ENCODE measurements at places on chromosomes 16 and 17.

DNA sequence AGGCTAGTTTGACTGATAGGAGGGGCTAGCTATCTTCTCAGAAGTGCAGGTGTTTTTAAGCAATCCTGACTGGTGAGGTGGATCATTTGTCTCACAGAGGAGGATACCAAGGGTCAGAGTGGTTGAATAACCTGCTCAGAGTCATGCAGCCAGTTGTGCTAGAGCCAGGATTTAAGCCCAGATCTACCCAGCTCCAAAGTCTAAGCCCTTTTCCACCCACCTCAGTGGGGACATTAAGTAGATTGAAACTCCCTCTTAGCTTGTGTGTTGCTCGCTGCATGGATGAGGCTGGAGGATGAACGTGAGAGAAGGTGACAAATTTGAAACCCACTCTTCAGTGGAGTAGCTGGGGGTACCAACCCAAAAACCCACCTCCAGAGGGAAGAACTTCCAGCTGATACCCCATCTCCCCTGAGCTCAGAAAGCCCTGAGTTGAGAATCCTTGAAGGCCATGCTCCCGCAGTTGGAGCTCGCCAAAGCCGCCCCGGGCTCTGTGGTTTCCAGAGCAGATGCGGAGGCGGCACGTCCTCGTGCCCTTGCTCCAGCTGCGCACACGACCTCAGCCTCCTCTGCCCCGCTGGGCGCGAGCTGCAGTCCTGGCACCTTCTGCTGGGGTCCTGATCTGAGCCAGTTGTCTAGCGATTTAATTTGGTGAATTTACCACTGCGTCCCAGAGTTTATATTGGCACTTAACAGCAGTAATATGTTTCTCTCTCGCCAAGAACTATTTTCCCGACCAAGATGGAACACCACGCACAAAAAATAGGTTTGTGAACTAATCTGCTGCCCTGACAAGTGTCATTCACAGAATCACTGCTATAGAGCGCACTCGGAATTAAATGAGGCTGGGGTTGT is 159.5 kb downstream of the CCDC182 start:
- no peak for DNase-seq

DNA sequence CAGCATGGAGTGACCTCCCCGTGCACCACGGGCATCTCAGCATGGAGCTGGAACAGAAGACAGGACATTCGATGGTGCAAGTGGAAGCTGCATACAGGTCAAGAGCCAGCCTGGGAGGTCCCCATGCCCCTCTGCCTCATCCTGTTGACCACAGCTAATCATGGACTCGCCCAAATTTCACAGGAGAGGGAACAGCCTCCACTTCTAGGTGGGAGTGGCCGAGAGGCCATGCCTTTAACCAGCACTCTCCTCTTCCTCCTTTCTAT is 3.8 kb upstream of the SLC47A2 start:
- no peak for DNase-seq

- DNase-seq, result no peak
Measured at GRCh38 chr16:77468831-77469230, 34.0 kb upstream of the ADAMTS18 start.

DNA sequence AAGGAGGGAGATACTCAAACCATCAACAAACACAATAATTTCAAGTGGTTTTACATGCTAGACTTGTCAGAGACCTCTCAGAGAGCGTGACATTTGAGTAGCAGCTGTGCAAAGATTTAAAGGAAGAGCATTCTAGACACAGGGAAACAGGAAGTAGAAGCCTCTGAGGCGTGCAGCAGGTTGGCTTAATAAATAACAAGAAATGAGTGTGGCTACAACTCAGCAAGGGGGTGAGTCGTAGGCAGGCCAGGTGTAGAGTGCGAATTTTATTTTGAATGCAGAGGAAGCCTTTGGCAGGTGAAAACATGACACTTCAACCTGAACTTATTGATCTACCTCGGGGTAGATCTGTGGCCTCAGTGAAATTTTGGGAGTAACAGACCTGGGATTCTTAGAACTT is 73.2 kb upstream of the MRTFB start:
- no peak for DNase-seq

GRCh38 chr17:70352834-70353233 is 183.5 kb downstream of the KCNJ2 start:
- no peak for DNase-seq

DNA sequence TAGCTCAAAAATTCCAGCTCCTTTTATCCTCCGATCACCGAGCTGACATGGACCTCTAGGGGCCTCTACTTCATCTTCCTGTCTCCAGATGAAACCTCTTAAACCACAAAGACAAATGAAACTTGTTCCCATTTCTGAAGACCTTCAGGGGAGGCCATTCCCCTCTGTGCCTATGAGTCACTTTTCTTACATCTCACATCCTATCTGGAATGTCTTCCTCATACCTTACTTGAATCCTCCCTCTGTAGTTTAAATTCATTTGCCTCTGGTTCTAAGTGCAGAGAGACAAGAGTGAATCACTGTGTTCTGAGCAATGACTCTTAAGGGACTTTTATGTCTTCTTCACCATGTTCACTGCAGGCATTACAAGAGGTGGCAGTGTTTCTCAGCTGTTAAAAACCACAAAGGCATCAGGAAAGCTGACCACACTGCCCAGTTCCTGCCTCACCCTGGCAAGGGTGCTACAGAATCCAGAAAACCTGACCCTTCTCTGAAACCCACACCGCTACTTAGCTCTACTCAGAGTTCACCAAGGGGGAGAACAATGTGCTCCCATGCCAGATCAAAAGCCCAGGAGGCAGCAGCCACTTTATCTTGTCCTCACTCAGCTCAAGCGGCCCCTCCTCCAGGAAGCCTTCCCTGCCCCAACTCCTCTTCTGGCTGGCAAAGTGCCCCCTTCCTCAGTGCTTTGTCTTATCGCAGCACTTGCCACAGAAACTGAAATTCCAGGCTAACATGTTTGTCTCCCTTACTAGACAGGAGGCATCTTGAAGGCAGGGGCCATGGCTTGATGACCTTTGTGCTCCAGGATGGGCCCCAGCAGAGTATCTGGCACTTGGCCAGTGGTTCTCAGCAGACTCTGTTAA is 6.4 kb downstream of the CUEDC1 start:
- DNase-seq, result no peak

GRCh38 chr16:67179421-67180080 is 4.2 kb downstream of the MATCAP1 start:
- DNase-seq, result no peak

DNA sequence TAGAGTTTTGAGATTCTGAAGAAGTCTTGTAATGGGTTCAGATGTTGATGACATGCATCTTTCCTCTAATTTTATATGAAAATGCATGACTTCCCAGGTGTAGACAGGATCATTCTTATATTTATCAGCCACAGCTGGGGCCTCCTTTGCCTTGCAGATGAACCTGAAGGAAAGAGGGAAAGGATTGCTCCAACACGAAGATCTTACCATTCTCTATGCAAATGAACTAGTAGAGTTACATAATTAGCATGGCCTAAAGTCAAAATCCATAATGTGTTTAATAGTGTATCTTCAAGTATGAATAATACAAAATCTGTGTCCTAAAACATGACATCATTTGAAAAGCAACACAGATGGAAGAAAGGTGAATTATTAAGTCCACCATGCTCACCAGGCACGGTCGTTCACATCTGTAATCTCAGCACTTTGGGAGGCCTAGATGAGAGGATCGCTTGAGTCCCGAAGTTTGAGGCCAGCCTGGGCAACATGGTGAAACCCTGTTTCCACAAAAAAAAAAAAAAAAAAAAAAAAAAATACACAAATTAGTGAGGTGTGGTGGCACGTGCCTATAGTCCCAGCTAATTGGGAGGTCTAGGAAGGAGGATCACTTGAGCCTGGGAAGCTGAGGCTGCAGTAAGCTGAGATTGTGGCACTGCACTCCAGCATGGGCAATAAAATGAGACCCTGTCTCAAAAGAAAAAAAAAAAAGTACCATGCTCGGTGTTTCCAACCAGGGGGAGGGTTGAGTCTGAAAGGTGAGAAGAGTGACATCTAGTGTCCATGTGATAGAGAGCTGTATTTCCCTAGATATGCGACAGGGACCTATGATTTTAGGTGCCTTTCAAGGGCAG is 6.3 kb downstream of the VWA3A start:
- DNase-seq, result no peak

DNA sequence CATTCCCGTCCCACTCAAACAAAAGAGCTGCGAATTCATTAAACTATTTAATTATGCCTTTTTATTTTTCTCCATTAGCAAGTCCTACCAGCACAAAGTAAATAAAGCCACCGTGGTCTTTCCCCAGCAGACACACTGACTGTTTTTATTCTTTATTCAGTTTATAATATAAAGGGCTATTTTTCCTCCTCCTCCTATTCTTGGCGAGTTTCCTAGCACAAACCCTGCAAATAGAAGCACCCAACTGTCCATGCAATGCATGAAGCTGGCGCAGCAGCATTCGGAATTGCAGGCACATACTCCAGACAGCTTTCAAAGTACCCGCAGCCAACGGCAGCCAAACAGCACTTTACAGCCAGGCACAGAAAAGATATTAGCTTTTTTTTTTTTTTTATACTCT is 583.4 kb upstream of the PSMD7 start:
- DNase-seq, result no peak

GRCh38 chr17:1239210-1239609 is 31.0 kb upstream of the BHLHA9 start:
- no peak for DNase-seq

DNA sequence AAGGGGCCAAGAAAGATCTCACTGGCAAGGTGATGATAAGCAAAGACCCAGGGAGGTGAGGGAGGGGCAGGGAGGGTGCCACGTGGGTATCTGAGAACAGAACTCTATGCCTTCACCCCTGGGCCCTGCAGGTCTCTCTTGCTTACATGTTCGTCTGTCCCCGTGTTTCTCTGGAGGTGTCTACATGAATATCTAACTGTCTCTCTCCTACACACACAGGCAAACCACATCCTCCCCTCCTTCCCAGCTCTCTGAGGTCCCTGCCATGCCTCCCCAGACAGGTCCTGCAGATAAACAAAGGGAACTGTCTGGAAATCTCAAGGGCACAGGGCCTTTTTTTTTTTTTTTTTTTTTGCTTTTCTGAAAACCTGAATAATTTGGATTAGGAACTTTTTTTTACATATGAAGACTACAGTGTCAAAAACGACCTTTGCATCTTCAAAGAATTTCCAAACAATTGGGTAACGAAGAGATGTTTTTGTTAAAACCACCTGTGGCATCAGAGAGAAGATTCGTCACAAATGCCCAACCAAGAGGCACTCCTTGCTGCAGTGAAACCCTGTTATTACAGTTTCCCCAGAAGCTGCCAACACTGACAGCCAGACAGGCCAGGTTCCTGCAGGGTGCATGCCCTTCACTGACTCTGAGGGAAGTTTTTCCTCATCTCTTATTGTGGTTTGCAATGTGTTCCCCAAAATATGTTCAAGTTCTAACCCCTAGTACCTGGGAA is 17.8 kb downstream of the PLLP start:
- no peak for DNase-seq

GRCh38 chr17:68461122-68461539 is 3.8 kb upstream of the WIPI1 start:
- no peak for DNase-seq

Data from stimulated activated CD4-positive, alpha-beta T cell treated with anti-CD3 and anti-CD28 coated beads, Interleukin-12 subunit alpha, Interleukin-12 subunit beta, amount 100 ng/mL, for 4 hours (primary cell).